Naive thymus-derived CD8-positive, alpha-beta T cell (primary cell): ENCODE measurements at places on chromosomes 7 and 10. TPM values are rescaled to one million over a fixed set of nuclear protein-coding genes. Genes with fewer than 3 reads are reported as not detected.
A peak's percentile ranks its signal among the peaks of the same experiment; 100 is the strongest.

ZNF239 gene
- total RNA-seq, result 4.8 TPM

GRCh38 chr10:61120805-61121204 is 176.8 kb upstream of the RHOBTB1 start:
- H3K4me3 ChIP-seq, result no peak overlapping the region
- H3K4me1 ChIP-seq, result no peaks in the 10 kb centered on the region

DNA sequence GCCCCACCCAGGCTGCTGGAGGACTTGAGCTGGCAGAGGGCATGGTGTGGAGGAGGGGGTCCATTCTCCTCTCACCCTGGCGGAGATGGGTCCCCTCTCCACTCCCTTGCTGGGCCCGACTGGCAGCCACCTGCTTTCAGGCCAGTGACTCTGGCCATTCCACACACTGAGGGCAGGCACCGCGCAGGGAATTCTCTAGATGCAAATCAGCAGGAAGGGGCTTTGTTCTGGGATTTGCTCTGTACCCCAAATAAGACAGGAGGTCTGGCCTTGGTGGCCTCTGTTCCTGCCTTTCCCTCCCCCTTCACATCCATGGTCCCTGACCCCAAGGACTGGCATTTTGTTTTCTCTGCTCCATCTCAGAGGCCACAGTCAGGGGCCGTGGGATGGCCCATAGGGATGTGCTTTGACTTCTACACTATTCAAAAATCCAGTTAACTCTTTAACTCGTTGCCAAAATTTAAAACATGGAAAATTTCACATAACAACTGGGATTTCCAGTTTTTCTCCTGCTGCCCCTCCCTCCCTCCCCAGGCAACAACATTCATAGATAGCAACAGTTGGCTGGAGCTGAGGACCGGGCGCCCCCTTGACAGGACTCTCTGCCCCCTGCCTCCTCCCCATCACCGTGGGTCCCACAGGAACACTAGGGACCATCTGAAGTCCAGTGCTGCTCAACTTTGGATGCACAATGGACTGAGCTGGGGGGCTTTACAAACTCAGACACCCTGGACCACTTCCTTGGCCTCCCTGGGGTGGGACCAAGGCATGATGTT is 33.9 kb downstream of the PPIF start:
- H3K4me1 ChIP-seq, result no peaks in the 10 kb centered on the region
- no peak for DNase-seq
- no peaks in the 10 kb centered on the region for H3K27me3 ChIP-seq
- no peaks in the 10 kb centered on the region for H3K36me3 ChIP-seq

GRCh38 chr10:15103513-15103912 is 6.4 kb downstream of the RPP38 start:
- no peaks in the 10 kb centered on the region for H3K27me3 ChIP-seq
- H3K4me1 ChIP-seq, result peaks cover 12% of the 10 kb centered on the region
- H3K36me3 ChIP-seq, result peaks cover 6% of the 10 kb centered on the region
- DNase-seq, result no peak

DNA sequence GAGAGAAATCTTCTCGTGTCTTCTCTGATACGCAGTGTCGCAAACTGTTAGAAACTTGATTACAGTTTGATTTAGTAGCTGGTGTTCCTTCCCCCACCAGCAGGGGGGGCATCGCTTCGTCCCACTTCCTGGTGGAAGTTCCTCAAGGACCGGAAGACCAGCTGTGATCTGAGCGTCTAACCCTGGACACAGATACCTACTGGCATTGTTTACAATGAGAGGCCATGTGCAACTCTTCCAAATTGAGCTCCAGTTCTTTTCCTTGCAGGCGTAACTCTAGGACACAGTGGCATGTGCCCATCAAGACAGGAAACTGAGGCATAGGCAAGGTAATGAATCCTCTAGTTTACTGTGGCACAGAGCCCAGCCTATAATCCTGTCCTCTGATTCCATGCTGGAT is 219.0 kb downstream of the CCDC3 start:
- H3K4me1 ChIP-seq, result no peaks in the 10 kb centered on the region
- no peak overlapping the region for H3K4me3 ChIP-seq
- DNase-seq, result no peak

DNA sequence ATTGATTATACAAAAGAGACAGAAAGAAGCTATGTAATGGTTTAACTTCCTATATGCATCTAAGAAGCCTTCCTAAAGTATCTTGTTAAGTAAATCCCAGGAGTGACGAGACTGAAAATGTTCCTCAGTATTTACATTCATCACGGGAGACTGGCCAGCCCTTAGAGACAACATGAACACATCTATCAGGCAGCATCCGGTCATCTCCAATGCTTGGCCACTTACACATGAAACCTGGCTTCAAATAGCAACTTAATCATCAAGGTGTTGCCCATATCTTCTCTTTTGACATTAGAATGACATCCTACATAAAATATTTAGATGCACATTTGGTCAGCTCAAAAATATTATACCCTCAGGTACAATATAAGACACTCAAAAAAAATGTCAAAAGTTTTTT is 33.8 kb downstream of the ERCC6 start:
- no peak overlapping the region for H3K27ac ChIP-seq
- H3K4me1 ChIP-seq, result peaks cover 28% of the 10 kb centered on the region
- peaks cover 45% of the 10 kb centered on the region for H3K36me3 ChIP-seq
- H3K4me3 ChIP-seq, result no peak overlapping the region
- DNase-seq, result no peak

DNA sequence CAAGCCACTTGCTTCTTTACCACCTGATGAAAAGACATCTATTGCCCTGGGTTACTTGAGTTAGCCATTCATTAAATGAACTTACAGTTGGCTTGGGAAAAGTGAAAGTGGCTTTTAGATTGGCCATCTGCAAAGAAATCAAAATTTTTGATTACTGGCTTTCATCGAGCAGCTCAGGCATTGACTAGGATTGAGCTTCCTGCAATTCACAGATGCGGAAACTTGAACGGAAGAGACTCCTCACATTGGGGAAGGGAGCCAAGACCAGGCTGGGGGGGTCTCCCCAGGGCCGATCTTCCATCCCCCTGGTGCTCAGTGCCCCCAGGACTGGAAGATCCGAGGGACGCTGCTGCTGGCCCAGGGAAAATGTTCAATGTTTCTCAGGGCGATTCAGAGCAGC is 145.4 kb downstream of the PIP4K2A start:
- H3K4me1 ChIP-seq, result peaks cover 69% of the 10 kb centered on the region
- no peak overlapping the region for H3K4me3 ChIP-seq
- no peak for DNase-seq
- no peak overlapping the region for H3K27ac ChIP-seq
- peaks cover 92% of the 10 kb centered on the region for H3K36me3 ChIP-seq

DNA sequence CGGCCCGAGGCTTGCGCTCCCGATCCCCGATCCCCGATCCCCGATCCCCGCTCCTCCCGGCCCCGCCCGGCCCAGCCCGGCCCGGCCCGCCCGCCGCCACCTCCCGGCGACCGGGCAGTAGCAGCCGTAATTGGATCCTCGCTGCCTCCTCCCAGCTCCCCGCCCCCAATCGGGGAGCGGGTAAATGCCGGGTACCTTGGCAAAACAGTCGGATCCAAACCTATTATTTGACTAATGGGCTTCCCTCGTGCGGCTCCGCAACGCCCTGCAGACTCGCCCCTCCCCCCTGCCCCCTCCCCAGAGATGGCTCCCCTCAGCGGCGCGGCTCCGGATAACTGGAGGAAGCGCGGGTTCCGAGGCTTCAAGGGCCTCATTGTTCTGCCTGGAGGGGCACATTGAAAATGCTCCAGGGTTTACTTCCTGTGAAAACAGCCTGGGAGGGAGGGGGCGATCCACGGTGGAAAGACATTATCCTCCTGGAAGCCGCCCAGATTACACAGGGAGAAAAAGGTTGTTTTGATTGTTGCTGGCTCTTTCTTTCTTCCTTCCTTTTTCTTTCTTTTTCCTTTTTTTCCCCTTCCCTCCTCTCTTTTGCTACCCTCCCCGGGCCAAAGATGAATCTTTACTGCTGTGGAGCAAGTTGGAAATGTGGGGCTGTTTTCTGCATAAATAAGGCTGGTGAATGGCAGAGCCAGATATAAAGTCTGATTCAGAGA is 94.7 kb upstream of the ZMIZ1 start:
- H3K4me3 ChIP-seq, result peak overlapping the region; percentile 91
- H3K36me3 ChIP-seq, result no peaks in the 10 kb centered on the region
- H3K27ac ChIP-seq, result no peak overlapping the region
- DNase-seq, result peak; percentile 26
- peaks cover 18% of the 10 kb centered on the region for H3K4me1 ChIP-seq
- H3K27me3 ChIP-seq, result no peaks in the 10 kb centered on the region

DNA sequence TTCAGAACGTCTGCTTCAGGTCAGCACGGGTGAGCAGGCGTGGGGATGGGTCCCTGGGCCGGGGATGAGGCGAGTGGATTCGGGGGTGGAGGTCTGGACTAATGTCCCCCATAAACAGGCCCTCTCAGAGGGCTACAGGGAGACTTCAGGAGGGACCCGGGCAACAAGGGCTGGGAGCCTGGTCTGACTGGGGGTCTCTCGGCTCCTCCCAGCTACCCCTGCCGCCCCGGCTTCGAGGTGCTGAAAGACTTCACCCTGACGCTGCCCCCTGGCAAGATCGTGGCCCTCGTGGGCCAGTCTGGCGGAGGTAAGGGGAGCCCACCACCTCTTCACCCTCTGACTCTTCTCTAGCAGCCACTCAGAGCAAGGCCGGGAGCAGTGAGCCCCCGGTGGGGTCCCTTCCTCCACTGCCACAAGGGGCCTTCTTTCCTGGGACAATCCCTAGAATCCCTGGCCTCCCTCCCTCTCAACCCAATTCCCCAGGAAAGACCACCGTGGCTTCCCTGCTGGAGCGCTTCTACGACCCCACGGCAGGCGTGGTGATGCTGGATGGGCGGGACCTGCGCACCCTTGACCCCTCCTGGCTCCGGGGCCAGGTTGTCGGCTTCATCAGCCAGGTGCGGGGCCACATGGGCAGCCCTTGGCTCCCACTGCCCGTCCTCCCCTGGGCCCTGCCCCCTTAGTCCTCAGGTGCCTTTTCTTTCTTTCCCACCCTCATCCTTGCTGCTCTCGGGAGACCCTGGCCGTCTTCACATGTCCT is 7.5 kb upstream of the ASIC3 start:
- no peak overlapping the region for H3K4me3 ChIP-seq
- no peaks in the 10 kb centered on the region for H3K27me3 ChIP-seq
- H3K4me1 ChIP-seq, result peaks cover 7% of the 10 kb centered on the region
- no peak for DNase-seq
